ENCODE measurements at places on chromosomes 5 and 9.
A peak's percentile ranks its signal among the peaks of the same experiment; 100 is the strongest.

- peak; percentile 39 for DNase-seq
These were observed 75.0 kb downstream of the TNC start for GRCh38 chr9:115042781-115043509.

- no peak for DNase-seq
These were observed 950 bp downstream of the RGMB start for GRCh38 chr5:98774192-98775033.

DNA sequence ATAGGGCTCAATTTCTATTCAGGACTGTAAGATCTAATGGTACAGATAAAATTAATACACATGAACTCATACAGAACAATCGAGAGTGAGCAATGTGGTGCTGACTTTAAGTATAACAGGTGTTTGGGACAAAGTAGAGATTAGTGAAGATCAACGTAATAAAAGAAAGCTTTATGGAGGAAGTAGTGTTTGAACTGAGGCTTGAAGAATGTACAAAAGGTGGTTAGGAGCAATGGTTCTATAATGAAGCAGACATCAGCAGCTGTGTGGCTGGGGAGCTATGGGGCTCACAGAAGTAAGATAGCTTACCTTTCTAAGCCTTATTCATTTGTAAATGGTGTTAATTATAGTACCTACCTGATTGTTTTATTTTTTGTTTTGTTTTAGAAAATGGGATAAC is 275.4 kb upstream of the RGMB start:
- no peak for DNase-seq

DNA sequence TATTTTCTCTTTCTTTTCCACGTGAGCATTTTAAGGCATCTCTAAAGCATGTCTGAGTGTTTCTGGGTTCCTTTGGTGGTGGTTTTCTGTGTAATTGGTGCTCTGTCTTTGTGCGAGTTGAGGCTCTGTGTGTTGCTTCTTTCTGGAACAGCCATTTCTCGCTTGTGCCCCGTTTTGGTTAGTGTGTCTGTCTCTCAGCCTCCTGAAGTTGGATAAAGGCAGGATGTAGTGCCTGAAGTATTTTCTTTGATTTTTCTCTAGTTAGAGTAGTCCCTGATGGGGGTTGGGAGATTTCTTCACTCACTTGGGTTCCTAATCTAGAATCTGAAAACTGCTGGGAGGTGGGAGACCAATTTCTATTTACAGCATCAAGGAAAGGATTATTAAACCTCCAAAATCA is 129.7 kb upstream of the TMEM161B start:
- DNase-seq, result no peak

GRCh38 chr5:177453852-177454396 is 7.3 kb downstream of the PRR7 start:
- no peak for DNase-seq

GRCh38 chr5:31412324-31412723 is 119.6 kb downstream of the DROSHA start:
- DNase-seq, result no peak

DNA sequence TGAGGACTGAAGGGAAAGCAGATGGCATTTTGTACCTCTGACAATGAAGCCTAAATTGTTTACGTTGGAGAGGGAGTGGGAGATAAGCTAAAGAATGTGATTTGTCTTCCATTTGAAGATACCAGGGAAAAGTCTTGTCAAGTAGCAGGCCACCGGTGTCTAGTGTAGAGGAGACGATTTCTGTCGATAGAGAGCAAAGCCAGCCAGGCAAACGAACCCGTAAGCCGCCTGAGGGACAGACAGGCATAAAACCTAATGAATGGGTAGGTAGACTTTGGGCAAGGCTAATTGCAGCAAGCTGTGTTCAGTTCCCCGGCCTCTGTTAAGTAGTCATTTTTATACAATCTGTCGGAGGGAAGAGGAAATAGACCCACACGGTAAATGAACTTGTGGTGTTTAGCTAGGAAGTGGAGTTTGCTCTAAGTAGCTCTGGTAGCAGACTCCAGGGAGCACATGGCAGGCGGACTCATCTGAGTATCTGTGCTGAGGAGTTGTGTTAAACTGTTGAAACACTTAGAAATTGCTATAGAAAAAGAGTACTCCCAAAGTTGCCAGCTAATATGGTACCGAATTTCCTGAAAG is 28.8 kb downstream of the SMARCA2 start:
- no peak for DNase-seq

GRCh38 chr5:111584651-111585050 is 72.3 kb upstream of the STARD4 start:
- peak; percentile 56 for DNase-seq

GRCh38 chr5:133779828-133780475 is 167.6 kb upstream of the FSTL4 start:
- no peak for DNase-seq

DNA sequence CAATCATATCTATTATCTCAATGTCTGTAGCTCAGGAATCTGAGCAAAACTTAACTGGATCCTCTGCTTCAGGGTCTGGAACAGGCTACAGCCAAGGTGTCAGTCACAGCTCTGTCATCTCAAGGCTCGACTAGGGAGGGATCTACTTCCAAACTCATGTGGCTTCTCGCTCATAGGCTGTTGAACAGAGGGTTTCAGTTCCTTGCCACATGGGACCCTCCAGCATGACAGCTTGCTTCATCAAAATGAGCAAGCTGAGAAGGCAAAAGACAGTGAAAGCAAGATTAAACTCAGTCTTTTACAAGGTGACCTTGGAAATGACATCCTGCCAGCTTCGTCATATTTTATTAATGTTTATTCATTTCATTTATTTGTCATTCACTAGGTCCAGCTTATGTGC is 111.7 kb downstream of the GADD45G start:
- no peak for DNase-seq

- DNase-seq, result no peak
These were observed 21.1 kb upstream of the CARTPT start for GRCh38 chr5:71697967-71698366.

DNA sequence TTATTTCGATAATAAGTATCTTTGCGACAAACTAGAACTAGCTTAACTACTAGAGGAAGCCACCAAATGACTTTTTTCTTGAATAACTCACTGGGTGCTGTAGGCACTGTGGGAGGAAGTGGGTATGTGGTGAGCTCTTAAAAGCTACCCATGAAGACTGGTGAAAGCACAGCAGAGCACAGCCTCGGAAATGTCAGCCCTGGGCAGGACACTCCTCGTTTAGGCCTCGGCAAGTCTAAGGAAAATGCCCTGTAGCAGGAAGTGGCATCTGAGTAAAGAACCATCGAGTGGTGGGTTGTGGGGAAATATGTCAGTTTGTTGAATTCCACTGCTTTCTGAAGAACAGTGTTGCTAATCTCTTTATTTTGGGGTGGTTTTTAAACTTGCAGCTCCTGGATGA is 44.0 kb upstream of the NCS1 start:
- no peak for DNase-seq

DNA sequence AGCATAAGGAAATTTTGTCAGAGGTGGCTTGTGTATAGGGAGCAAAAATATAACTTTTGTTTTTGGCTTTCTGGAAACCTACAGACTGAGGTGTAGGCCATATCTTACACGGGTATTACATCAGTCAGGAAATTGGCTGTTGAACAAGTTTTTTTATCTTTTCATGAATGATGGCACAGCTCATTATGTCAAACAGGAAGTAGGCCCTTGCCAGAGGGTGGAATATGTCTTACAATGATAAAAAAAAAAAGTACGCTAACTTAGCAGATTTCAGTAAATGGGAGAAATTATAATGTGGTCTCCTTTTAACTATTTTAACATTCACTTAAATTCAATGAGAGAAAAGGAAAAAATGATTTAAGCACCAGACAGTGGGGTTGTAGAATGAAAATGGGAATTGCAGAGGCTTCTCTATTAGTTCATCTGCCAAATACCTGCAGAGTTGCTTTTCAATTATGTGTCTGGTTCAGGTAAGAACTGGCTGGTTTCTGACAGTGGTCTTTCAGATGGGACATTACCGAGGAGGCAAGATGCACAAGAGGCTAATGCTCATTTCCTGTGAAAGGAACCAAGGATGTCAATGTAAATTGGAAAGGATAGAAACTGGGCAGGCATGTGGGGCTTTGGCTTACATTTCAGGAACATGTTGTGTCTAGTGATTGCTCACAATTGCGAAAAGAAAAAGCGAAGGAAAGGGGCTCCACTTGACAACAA is 169.9 kb downstream of the NNT start:
- DNase-seq, result no peak

DNA sequence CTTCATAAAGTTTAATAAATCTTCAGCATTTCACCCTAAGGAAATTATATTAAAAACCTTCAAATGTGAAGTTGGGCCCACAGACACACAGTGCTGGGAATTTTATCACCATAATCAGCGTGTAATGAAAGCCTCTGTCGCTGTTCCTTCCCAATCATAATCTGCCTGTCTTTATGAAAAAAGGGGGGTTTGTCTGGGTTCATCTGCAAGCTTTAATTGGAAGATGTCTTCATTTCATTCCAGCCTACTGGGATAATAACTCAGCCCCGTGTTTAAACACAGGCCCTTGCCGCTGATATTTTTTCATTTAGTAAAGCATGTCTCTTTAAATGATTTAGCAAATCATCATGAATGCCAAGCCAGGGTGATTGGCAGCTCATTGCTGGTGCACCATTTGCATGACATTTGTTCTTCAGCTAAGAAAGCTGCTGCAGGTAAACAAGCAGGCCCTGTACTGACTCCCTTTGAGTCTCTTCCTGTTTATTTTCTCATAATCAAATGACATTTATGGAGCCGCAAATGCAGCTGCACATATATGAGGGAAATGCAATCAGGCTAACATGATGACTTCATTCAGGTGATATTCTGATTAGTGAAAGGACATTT is 362.9 kb upstream of the TLE4 start:
- no peak for DNase-seq

- no peak for DNase-seq
These were observed 2.2 kb upstream of the ALDOB start for GRCh38 chr9:101437806-101438232.

DNA sequence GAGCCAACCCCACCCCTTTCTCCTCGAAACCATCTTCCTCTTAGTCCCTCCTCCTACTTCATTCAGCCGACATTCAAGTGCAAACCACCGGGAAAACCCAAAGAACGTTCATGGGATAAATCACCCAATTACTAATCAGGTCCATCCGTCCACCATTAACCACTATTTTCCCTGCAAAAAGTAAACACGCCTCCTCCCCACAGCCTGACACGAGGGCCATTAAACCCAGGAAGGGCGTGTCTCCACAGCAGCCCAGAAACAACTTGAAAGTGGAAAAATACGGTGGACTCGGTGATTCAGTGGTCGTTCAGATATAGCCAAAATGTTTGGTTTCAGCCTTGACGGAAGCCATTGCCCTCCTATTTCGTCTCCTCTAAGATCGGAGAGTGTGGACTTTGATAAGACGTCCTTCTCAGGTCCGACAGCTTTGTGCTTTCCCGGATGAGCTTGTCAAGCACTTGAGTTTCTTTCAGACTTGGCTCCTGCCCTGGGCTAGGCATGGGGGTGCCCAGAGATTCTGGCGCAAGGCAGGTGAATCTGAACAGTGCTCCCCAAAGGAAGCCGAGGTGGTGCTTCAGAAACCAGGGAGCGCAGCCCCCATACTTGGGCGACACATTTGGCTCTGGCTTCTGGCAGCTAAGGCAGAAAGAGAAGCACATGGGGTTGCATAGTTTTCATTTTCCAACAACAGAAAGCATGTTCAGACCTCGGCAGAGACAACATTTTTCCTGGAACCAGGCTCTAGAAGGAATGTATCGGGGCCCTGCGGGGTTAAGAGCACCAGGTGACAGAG is 56.6 kb downstream of the SMIM23 start:
- DNase-seq, result no peak

- DNase-seq, result no peak
These were observed 208.8 kb upstream of the TAS2R1 start for GRCh38 chr5:9838916-9839315.
